ENCODE measurements at places on chromosomes 5 and 9.

GRCh38 chr9:72931437-72931836 is 21.4 kb downstream of the ALDH1A1 start:
- DNase-seq, result no peak

- peak; percentile 55 for DNase-seq
Measured at GRCh38 chr9:29150606-29151005, 1577.3 kb upstream of the C9orf72 start.

- DNase-seq, result no peak
Measured at GRCh38 chr5:79853028-79853427, 138.0 kb downstream of the MTX3 start.

GRCh38 chr5:92543201-92543600 is 1037.8 kb downstream of the NR2F1-AS1 start:
- no peak for DNase-seq

- DNase-seq, result no peak
Measured at GRCh38 chr5:137510671-137511070, 11.5 kb upstream of the SPOCK1 start.

DNA sequence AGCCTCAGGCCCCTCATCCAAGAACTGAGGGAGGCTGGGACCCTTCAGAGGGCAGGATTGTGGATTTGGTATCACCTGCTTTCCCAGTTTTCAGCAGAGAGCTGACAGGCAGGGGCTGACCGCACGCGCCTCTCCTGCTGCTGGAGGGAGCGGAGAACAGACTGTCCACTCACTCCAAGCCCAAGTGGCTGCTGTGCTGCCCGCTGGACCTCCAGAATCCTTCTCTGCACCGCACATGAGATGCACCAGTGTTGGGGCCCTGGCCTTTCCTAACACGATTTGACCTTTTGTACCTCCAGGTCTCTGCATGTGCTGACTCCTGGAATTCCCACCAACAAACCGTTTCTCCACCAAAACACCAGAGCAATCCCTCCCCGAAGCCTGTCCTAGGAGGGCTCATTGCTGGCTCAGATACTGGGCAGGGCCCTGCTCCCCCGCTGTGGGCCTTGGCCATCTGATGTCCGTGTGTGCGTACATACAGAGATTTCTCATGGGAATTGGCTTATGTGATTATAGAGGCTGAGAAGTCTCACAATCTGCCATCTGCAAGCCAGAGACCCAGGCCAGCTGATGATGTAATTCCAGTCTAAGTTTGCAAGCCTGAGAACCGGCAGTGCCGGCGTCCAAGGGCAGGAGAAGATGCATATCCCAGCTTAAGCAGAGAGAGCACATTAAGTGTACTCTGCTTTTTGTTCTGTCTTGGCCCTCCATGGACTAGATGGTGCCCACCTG is 141.7 kb downstream of the GADD45G start:
- peak; percentile 38 for DNase-seq

GRCh38 chr9:33881635-33882034 is 64.7 kb downstream of the UBE2R2 start:
- no peak for DNase-seq

DNA sequence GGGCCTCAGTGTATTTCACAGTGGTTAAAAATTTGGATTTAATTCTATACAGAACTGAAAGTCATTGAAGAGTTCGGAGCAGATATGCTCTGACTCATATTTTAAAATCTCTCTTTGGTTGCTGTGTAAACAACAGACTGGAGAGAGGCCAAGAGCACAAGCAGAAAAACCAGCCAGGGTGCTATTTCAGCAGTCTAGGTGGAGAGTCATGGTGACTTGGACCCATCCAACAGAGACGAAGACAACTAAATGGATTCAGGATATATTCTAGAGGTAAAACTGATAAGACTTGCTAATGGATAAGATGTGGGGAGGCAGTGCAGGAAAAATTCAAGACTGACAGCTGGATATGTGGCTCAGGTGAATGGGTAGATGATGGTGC is 168.9 kb downstream of the MAPKAP1 start:
- peak; percentile 91 for DNase-seq

DNA sequence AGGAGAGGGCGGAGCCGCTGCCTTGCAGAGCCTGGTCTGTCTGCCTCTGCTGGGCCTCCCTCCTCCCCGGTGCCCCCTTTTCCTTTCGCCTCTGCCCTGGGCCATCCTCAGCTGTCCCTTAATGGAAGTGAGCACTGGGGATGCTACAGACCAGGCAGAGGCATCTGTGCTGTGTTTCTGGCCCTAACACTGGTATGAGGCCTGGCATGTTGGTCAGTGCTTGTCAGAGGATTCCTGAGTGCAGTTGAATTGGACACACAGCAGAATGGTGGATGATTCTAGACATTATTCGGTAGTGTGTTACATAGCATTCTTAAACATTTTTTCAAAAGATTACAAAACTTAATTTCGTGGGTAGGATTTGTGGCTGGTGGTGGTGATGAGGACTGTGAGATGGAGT is 88.6 kb downstream of the EHMT1 start:
- no peak for DNase-seq

DNA sequence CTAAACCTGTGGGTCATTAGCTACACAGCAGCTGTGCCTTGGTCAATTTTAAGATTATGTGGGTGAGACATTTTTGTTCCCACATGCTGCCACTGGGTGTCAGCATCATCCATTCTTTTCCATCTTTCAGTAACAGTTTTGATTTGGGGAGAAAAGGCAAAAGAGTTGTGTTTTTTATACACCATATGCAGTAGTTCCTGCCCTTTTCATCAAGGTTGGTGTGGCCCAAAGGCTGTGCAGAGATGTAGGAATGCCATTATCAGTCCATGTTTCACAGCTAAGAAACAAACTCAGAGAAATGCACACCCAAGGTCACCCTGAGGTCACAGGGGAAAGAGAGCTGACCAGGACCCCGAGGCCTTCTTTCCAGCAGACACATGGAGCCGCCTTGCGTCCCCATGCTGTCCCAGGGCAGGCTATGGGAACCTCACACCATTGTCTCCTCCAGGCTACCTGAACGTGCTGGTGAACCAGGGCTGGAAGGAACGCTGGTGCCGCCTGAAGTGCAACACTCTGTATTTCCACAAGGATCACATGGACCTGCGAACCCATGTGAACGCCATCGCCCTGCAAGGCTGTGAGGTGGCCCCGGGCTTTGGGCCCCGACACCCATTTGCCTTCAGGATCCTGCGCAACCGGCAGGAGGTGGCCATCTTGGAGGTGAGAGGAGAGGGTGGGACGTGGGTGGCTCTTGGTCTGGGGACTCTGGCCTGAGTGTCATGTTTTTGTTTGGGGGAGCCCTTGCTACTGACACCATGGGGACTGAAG is 27.8 kb upstream of the GRPEL2 start:
- DNase-seq, result peak; percentile 72

GRCh38 chr5:169088028-169088725 is 212.8 kb downstream of the SLIT3 start:
- no peak for DNase-seq

DNA sequence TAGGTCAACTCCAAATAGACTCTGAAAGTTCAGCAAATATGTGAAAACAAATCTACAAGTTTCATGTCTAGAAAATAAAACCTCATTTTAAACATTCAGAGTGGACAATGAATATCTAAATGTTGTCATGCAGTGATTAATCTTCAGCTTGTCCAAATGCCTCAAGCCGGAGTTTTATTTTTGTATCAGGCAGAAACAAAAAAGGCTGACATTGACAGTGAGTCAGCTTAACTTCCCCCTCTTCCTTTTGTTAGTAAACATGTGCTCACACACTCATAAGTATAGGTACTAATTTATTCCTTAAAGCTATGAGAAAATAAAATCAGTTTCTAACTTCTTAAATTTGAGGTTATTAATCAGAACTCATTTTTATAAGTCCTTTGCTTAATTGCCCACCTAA is 467.9 kb upstream of the DAB2 start:
- peak; percentile 33 for DNase-seq

DNA sequence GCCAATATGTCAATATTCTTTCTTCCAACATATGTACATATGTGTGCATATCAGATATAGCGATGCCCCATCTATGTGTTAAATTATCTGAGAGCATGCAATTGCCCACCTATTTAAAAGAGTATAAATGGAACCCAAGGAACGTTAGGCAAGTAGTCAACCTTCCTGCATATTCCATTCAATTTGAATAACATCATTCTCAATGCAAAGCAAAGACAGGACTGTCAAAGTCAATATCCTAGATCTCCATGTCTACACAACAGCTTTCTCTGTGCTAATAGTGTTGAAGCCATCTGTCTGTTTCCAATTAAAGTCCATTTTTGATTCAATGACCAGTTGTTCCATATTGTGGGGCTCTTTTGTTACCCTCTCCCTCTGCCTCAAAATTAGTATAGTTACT is 85.3 kb upstream of the COX7C start:
- no peak for DNase-seq

GRCh38 chr9:133881671-133882381 is 110.3 kb downstream of the VAV2 start:
- DNase-seq, result no peak

DNA sequence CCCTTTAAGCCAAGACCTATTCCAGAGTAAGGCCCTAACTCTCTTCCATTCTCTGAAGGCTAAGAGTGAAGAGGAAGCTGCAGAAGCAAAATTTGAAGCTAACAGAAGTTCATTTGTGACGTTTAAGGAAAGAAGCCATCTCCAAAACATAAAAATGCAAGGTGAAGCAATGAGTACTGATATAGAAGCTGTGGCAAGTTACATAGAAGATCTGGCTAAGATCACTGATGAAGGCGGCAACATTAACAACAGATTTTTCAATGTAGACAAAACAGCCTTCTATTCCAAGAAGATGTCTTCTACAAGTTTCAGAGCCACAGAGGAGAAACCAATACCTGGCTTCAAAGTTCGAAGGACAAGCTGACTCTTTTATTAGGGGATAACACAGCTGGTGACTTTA is 1143.4 kb downstream of the CDH12 start:
- no peak for DNase-seq

DNA sequence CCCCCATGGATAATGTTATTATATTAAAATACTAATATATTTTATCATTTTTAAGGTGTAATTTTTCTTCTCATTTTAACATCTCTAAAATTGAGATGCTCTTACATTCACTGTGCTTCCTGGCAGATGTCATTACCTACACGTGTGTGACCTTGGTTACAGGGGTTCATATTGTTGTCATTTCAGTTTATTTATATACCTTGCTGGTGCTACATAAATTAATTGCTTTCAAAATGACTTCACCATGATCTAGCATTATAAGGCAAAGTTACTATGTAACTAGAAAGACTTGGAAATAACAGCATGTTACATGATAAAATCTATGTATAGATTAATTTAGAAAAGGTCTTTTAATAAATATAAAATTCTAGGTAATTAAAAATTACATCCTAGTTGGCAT is 60.9 kb downstream of the ARHGEF28 start:
- no peak for DNase-seq

DNA sequence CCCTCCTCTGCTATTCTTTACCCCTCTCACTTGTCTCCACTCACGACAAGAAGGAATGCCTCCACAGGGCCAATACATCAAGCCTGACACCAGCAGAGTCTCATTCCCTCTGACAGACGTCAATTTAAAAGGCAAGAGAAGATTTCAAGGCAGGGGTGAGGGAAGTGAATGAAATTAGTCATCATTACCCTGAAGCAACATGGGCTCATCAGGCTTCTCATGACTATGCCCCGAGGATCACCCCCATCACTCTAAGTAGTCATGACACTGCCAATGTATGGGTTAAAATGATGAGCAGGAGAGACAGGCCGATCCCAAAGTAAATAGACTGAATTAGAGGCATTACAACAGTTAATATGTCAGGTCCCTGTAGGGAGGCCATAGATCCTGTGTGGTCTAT is 504.4 kb downstream of the TLE4 start:
- DNase-seq, result no peak

DNA sequence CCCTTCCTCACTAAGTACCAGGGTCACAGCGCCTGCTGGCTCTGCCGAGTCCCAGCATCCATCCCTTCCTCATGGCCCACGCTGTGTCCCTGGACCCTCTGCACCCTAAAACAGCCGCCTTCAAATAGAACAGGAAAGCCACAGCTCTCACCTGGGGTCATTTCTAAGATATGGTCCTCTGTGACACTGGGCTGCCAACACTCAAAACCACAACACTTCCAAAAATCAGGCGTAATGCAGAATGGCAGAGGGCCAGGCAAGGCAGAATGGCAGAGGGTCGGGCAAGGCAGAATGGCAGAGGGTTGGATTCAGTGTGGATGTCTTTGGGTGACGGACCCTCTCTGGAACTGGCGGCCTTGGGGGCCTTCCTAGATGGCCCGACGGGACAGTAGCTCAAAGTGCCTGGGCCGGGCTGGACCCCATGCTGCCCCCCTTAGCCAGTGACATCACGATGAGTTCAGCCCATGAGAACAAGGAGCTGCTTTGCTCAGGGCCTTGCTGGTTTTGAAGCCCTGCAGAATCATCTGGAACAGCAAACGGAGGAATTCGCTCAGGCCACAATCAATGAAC is 35.3 kb downstream of the ZDHHC11B start:
- no peak for DNase-seq

DNA sequence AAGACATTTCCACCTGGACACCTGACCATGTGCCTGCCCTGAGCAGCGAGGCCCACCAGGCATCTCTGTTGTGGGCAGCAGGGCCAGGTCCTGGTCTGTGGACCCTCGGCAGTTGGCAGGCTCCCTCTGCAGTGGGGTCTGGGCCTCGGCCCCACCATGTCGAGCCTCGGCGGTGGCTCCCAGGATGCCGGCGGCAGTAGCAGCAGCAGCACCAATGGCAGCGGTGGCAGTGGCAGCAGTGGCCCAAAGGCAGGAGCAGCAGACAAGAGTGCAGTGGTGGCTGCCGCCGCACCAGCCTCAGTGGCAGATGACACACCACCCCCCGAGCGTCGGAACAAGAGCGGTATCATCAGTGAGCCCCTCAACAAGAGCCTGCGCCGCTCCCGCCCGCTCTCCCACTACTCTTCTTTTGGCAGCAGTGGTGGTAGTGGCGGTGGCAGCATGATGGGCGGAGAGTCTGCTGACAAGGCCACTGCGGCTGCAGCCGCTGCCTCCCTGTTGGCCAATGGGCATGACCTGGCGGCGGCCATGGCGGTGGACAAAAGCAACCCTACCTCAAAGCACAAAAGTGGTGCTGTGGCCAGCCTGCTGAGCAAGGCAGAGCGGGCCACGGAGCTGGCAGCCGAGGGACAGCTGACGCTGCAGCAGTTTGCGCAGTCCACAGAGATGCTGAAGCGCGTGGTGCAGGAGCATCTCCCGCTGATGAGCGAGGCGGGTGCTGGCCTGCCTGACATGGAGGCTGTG is 32.4 kb downstream of the CXXC5 start:
- no peak for DNase-seq

- no peak for DNase-seq
Measured at GRCh38 chr5:87452837-87453236, 40.1 kb upstream of the CCNH start.

GRCh38 chr9:69023650-69024049 is 9.7 kb upstream of the PRKACG start:
- no peak for DNase-seq
